ENCODE measurements at places on chromosomes 1 and 21.

DNA sequence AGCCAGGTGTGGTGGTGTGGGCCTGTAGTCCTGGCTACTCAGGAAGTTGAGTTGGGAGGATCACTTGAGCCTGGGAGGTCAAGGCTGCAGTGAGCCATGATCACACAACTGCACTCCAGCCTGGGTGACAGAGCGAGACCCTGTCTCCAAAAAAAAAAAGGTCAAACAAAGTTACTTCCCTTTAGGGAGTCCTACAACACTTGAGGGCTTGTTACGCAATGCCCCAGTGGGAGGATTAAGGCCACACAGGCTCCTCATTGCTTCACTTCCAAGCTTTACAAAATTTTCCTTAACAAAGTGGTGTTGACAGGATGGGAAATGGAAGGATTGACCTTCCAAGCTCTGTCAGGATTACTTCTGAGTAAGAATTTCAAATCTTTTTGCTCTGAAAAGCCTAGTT lies 6.2 kb upstream of the EXTL1 start:
- DNase-seq = no peak

- DNase-seq = no peak
Measured at GRCh38 chr1:204108312-204109141, 35.6 kb downstream of the SOX13 start.

GRCh38 chr1:32801096-32801715 lies 16.0 kb downstream of the YARS1 start:
- DNase-seq = no peak

GRCh38 chr1:22262583-22262982 lies 119.7 kb upstream of the WNT4 start:
- DNase-seq = no peak

GRCh38 chr1:9888886-9889285 lies 21.2 kb downstream of the CTNNBIP1 start:
- DNase-seq = no peak

DNA sequence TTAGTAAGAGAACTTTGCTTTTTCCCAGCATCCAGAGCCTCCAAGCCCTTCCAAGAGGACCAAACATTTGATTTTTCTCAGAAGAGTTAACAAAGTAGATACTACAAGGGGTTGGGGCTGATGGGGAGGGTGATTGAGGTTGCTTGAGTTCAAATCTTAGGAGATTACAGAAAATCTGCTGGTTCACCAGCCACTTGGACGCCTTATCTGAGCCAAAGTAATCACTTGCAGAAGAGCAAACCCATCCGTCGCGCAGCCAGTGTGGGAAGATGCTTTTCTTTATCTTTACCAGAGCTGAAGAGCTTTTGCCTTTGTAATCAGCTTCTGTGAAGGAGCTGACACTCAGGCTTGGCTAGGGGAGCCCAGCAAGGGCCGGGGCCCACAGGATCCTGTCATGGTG lies 91.9 kb upstream of the CTTNBP2NL start:
- no peak for DNase-seq

DNA sequence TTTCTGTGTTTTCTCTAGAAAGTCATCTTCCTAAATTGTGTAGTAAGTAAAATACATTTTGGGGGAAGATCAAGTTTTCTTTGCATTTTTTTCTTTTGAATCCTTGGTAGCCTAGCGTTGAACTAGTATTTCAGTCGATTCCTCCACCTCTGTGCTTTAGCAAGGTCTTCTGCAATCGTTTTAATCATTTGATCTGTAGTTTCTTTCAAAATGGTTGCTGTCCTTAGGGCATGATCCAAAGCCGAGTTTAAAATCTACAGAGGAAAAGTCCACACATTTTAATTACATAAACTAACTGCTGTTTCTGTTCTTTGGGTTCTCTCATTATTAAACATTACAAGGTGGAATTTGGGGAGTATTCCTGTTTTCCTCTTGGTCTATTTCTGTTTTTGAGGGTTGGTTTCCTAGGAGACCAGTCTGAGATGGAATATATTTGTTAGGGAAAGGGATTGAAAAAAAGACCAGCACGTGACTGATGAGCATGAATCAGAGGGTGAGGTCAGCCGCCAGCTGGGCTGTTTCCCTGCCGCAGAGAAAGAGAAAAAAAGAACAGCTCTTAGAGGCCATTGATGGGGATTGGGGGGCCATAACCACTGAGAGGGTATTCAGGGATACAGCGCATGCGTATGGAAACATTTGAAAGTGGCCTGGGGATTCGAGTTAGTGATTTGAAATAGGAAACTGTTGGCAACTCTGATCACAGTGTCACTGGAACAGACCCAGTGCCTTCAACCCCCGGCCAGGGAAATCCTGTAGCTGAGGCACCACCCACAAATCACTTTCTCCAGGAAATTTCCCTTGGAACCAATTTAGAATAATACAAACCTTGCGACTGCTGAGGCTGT lies 40.6 kb downstream of the AKNAD1 start:
- DNase-seq = no peak

DNA sequence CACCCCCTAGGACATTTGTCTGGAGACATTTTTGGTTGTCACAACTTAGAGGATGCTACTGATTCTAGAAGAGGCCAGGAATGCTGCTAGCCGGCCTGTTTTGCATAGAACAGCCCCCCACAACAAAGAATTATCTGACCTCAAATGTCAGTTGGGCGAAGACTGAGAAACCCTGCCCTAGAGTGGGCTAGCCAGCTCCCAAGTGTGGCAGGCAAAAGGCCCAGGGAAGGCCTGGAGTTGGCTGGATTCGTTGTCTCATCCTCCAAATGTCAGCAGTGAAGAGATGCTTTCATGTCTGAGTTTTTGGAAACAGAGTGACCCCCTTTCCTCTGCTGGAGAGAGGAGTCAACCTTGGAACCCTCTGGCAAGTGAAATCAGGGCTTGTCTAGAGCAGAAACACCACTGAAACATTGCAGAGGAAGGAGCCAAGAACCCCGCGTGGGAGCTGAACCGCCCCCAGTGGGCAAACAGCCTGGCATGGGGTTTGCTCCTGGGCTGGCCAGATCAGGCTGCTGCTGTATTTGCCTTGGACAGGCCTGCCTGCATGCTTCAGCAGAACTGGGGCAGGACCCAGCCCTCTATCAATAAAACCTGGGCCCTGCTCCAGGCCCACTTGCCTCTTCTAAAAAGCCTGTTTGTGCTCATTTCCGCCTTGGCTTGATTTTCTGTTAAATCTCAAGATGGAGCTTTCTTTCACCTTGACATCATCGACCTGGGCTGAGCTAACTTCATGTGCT lies 32.9 kb downstream of the RASSF5 start:
- DNase-seq = no peak

All from activated T-helper 9 cell treated with anti-CD3 and anti-CD28 coated beads, Interleukin-2, amount 50 U/mL, for 16 hours (primary cell).